ENCODE measurements at places on chromosomes 4 and X.

DNA sequence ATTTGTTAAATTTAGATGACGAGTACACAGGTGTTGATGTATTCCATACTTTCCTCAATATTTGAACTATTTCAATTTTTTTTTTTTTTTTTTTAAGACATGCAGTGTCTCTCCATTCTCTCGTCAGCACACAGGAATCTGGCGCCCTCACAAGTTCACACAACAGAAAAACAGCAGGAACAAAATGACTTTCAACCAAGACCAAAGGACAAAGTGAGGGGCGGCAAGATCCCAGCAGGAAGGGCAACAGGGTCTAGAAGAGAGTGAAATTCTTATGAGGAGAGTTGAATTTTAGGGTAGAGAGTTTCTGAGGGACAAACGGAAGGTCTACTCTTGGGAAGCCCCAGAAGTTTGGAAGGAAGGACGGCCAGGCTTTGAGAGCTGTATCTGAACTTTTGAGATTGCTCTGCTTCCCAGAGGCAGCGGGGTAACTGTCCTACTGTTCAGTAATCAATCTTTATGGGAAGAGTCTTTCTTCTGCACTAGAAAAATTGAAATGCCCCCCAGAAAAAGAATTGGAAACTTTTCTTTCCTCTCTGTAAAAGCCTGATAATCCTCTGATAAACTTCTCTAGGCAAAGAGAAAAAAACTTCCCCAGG is 760.2 kb downstream of the RAB28 start:
- DNase-seq = no peak

- no peak for DNase-seq
These were observed 16.7 kb downstream of the PAGE4 start for GRCh38 chrX:49845701-49846403.

GRCh38 chr4:138927072-138927471 is 88.5 kb upstream of the NOCT start:
- DNase-seq = no peak

DNA sequence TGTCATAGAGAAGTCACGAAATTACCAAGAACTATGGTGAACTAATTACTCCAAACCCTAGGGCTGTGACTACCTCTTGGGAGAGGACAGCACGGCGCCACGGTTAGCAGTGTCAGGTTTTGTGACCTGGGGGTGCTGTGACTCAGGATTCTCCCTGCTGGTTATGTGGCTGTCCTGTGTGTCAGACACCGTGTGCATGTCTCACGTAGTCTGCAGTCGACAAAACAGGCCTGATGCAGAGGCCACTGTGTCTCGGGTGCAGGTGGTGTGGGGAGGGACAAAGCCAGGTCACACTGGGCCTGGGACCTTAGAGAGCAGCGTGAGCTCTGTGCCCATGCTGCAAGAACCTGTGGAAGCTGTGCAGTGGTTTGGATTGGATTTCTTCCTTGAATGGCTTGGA is 34.1 kb downstream of the TNIP2 start:
- DNase-seq = no peak

DNA sequence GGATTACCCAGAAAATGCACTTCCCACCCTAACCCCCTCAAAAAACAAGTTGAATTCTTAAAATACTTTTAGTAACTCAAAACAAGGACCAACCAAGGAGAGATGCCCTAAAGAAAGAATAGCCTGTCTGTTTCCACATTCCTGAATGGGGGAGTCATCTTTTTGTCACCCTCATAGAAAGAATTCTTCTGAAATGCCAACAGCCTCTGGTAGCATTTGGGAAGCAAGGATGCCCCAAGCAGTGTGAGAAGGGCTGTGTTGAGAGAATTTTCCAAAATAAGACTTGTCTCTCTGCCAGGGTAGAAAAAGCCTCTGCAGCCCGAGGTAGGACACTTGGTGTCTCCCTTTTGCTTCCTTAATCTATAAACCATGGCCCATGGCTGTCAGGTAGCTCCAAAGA is 173.1 kb upstream of the VCX3A start:
- DNase-seq = no peak

DNA sequence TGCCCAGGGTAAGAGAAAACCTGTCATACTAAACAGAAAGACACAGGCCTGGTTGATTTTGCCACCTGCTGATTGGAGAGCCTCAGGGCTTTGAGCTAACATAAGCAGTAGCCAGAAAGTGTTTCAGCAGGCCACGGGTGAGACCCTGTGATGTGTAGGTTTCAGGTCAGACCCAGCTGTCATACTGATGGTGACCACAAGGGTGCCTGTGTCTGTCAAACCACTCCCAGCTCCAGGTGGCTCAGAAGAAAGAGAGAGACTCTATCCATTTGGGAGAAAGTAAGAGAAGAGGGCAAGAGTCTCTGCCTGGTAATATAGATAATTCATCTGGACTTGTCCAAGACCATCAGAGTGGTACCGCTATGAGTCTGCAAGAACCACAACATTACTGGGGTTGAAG is 72.8 kb upstream of the NLRP2B start:
- no peak for DNase-seq

- DNase-seq = no peak
These were observed 35.9 kb upstream of the GRPEL1 start for GRCh38 chr4:7103607-7104365.

GRCh38 chr4:44914748-44915147 is 188.4 kb upstream of the GNPDA2 start:
- DNase-seq = no peak

Data from hypothalamus (tissue), 51 donors.